ENCODE measurements at places on chromosomes 11 and 22.

DNA sequence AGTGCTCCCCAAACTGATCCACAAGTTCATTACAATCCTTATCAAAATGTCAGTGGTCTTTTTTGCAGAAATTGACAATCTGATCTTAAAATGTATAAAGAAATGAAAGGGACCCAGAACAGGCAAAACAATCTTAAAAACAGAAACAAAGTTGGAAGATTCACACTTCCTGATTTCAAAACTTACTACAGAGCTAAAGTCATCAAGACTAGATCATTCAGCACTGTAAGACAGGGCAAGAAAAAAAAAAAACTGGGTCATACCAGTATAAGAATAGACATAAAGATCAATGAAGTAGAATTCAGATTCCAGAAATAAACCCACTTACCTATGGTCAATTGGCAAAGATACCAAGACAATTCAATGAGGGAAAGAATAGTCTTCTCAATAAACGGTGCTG, 4.5 kb upstream of the STK33 start:
- no peak for DNase-seq

GRCh38 chr11:15258433-15259165, 143.9 kb downstream of the INSC start:
- DNase-seq, result no peak

GRCh38 chr11:124310721-124311120, 3.0 kb downstream of the OR8D1 start:
- no peak for DNase-seq

DNA sequence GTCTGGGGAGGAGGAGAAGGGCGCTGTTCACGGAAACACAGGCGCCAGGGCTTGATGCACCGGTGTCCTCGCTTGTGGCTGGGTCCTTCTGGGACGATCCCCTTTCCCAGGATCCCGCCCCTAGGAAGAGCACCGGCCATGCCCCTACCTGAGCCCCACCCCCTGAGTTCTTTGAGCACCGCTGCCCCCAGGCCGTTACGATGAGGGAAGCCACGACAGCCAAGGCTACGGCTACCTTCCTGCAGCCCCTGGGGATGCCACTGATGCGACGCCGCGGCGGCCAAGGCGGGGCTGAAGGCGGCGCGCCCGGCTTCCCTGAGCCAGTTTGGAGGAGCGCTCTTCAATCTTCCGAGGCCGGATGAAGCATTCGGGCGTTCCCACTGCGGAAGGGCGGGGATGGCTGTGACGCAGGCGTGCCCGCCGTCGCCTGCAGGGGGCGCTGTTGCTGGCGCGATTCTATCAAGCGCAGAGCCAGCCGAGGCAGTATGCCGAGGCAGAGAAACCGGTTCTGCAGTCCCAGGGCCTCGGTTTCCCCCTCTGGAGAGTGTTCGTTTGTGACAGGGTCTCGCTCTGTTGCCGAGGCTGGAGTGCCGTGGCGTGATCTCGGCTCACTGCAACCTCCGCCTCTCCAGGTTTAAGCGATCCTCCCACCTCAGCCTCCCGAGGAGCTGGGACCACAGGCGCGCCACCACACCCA, 9.7 kb upstream of the NEFH start:
- DNase-seq, result no peak

DNA sequence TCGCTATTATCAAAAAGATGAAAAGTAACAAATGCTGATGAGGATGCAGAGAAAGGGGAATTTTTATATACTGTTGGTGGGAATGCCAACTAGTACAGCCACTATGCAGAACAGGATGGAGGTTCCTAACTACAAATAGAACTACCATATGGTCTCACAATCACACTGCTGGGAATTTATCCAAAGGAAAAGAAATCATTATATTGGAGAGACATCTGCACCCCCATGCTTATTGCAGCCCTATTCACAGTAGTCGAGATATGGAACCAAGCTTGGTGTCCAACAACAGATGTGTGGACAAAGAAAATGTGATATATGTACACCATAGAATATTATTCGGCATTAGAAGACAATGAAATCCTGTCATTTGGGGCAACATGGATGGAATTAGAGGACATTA, 19.6 kb upstream of the POU2AF2 start:
- DNase-seq, result no peak

GRCh38 chr11:32894149-32894827, 1.7 kb downstream of the QSER1 start:
- DNase-seq, result no peak

DNA sequence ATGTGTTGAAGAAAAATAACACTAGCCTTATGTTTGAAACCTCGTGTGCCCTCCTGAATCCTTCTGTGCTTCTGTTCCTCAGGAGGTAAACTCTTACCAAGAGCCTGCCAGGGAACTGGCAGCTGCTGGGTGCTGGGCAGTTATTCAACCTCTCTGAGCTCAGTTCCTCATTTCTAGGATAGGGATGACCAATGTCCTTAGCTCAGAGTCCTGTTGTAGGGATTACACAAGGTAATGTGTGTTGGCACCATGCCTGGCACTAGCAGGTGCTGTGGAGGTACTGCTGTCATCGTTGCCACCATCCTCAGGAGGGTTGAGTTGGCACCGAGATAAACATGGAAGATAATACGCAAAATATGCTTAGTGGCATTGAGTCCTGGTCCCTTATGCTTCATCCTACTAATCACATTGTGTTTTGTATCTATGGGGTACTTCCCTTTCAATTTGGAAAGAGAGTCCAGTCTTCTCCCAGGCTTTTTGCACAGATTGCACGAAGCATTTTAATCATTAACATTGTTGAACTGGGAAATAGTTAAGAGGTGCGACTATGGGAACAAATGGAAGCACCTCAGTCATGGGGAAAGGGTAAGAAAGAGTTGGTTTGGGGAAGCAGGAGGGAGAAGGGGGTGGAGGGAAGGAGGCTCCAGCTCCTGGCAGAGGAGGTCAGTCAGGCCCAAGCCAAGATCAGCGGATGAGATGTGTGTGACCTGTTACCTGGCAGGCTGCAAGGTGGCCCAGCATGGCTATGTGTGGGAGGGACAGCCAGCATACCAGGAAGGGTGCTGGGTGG, 56.7 kb downstream of the CABIN1 start:
- DNase-seq, result no peak

DNA sequence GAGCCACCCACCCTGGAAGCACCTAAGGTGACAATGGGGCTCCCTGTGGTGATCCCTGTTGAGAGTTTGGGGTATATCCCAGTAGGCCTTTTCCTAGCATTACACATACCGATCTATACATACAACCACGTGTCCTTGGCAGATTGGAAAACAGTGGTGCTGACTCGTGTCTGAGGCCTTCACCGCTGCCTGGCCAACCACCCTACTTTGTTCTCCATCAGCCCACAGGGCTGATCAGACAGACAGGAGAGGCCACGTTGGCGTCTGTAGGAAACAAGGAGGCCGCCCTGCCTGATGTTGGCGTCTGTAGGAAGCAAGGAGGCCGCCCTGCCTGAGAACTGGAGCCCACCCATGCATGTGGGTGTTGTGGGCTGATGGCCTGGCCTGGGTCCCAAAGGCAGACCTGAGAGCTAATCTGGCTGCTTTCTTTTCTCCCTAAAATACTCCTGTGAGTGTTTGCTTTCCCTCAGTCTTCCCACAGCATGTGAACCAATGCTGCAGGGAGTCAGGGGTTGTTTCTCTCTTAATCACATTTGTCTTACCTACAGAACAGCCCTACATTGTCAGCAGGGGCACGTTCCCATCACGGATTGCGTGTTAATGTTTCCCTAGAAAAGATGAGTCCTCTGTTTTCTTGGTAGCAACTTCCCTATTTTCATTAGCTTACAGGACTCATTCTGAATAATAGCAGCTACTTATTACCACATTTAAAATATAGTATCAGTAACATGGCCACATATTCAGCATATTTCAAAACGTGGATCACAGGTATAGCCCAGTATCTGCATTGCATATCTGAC, 57.2 kb downstream of the SBF1 start:
- DNase-seq, result no peak

- no peak for DNase-seq
Observed at GRCh38 chr11:116507016-116507415, 265.8 kb downstream of the BUD13 start.

GRCh38 chr11:20874358-20874757, 205.0 kb downstream of the NELL1 start:
- no peak for DNase-seq

- DNase-seq, result no peak
Observed at GRCh38 chr11:33640730-33641371, 59.8 kb downstream of the C11orf91 start.

DNA sequence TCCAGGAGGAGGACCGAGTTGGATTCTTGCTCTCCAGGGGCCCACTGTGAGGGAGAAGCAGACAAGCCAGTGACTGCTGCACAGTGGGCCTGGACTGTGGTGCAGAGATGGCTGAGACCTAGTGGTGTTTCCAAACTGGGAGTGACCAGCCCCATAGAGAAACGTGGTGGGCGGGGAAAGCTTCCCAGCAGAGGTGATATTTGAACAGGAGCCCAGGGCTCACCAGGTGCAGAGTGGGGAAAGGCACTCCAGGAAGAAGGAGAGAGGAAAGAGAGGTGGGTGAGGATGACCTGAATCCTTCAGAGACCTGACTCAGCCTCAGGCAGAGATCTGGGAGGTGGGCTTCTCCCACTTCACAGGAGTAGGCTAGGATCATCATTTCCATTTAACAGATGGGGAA, 52.1 kb upstream of the RASD2 start:
- DNase-seq, result no peak

- no peak for DNase-seq
Observed at GRCh38 chr22:50678651-50679521, 6.3 kb downstream of the SHANK3 start.

DNA sequence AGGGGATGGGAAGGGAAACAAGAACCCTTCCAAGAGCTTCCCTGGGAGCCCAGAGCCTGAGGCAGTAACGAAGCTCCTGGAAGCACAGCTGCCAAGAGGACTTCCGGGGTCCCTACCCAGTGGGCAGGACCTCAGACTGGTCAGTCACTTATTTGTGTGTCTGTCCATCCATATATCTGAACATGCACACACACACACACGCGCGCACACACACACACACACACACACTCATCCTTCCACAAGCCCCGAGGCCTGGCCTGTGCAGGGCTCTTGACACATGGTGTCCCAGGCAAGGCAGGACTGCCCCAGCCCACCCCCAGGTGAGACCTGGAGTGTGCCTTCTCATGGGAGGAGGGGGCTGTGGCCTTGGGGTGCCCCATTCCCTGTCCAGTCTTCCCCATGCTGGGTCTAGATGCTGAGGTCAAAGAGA, 44.9 kb downstream of the IGLL5 start:
- DNase-seq, result no peak

- no peak for DNase-seq
Observed at GRCh38 chr11:28673691-28674432, 565.7 kb downstream of the METTL15 start.

- no peak for DNase-seq
Observed at GRCh38 chr11:123478352-123478987, 48.4 kb downstream of the GRAMD1B start.

GRCh38 chr22:24972369-24972768, 19.9 kb downstream of the KIAA1671 start:
- no peak for DNase-seq

DNA sequence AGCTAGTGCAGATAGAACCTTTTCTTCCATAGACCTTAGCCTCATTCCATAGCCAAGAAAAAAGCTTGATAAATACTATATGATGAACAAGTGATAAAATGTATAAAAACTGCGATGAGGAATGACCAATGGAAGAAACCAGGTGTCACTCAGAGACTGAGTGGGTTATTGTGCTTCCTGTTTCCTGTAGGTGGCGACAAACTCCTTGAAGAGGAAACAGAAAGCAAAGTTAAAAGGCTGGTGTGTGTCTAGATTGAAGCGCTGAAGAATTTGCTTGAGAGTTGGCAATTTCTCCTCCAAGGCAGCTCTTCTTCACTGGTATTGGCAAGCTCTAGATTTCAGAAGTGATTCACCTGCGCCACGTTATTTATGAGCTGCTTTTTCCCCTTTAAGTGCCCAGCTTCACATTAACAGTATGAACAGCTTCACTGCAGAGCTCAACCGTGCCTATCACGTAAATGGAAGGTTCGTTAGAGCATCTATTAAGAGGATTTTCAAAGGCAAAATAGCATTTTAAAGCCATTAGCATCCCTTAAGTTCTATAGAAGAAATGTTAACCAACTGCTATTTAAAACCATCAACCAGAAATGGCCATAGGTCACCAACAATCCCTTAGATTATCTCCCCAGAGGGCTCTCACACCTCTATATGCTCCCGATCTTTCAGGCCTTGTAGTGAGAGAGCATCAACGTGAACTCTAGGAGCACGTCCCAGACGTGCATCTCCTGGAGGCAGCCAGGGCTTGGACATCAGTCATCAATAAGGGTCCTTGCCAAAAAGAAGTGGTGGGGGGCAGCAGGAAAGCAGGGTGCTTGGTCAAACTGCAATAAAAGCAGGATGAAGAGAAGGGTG, 179.4 kb downstream of the CADM1 start:
- DNase-seq, result no peak

DNA sequence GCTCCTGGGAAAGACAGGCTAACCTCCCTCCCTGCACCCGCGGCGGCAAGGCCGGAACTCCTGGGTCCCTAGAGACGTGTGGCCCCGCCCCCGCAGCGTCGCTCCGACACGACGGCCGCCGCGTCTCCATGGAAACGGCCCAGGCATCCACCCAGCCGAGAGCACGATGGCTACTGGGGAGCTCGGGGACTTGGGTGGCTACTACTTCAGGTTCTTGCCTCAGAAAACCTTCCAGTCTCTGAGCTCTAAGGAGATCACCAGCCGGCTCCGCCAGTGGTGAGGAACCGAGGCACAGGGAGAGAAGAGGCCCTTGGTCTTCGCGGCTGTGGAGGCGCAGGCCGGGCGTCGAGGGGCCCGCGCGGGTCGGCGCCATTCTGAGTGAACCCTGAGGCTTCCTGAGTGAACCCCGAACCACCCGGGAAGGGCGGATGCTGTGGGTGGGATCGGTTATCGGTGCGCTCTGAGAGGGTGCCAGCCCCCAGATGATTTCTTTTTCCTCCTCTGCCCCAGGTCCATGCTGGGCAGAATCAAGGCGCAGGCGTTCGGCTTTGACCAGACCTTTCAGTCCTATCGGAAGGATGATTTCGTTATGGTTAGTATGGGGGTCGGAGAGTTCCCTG, at the start of gene CFAP300:
CFAP300 (plus strand) TSS at position 133 of the 620 bp plus-strand sequence; CDS start at position 167, 34 bp downstream.
- peak; percentile 4 for DNase-seq

DNA sequence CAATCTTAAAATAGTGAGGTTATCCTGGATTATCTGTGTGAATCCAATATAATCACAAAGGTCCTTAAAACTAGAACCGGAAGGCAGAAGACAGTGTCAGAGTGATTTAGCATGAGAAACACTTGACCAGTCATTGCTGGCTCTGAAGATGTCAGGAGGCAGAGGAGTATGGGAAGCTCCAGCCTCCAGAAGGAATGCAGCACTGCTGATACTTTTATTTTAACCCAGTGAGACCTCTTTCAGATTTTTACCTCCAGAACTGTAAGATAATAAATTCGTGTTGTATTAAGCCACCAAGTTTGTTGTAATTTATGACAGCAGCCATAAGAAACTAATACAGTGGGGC, 134.4 kb upstream of the ZC3H12C start:
- DNase-seq, result no peak
